NCI-H460 (cell line): ENCODE measurements at places on chromosomes 3 and 15.

GRCh38 chr3:149860881-149861280 lies 47.9 kb downstream of the RNF13 start:
- DNase-seq = no peak

GRCh38 chr3:77620009-77620408 lies 580.1 kb downstream of the ROBO2 start:
- DNase-seq = no peak

DNA sequence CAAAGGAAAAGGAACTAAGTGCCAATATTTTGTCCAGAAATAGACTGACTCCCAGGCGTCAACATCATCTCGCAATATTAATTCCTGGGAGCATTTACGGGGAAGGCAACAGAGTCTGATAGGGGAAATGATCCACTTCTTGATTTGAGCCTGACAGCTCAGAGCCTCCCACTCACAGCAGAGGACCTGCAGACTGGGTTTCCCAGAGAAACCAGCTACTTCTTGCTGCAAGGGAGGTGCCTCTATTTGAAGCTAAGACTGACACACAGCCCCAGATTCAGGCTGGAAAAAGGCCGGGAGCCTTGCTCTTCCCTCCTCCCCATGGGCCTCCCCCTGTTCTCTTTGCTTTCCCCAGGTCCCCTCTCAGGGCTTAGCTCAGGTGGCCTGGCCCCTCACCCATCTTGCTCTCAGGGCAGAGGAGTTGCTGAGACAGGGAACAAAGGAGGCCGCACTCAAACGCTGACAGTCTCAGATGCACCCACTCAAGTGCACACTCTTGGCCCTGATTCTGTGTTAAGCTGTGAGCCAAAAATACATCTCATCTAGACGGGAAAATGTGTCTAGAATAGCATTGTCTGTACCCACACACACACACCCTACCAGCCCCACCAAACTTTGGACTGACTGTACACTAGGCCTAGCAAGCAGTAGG lies 49.8 kb upstream of the DCLK3 start:
- no peak for DNase-seq

GRCh38 chr3:166013073-166013679 lies 176.0 kb upstream of the BCHE start:
- peak; percentile 20 for DNase-seq

GRCh38 chr3:156551746-156552145 lies 3.2 kb downstream of the SSR3 start:
- no peak for DNase-seq

GRCh38 chr3:33184863-33185262 lies 33.7 kb downstream of the SUSD5 start:
- no peak for DNase-seq

DNA sequence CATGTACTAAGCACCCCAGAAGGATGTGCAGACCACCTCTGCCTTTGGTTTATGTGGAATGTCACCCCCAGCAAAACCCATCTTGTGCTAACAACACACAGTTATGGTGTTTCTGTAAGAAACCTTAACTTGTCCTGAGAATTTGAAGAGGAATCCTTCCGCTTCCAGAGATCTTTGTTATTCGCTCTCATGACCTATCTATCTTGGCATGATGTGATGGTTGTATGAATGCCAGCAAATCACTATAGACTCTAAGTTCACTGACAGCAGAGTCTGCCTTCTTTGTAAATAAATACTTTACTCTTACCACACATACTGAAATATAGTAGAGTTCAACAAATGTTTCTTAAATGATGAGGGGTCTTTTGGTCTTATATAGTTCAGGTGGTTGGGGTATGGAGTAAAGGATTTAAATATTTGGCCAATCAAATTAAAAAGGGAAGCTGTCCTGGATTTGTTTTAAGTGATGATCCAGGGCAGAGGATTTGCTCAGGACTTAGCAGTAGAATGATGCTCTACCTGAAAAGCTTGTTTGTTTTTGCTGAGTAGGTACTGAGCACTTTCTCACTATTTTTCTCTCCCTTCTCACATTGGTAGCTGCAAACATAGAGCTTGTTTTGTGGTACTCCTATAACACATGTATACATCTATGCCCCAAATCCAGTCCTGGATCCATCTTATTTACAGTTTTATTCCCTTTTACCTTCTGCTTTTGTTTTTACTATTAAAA lies 27.9 kb upstream of the RTP1 start:
- DNase-seq = no peak

DNA sequence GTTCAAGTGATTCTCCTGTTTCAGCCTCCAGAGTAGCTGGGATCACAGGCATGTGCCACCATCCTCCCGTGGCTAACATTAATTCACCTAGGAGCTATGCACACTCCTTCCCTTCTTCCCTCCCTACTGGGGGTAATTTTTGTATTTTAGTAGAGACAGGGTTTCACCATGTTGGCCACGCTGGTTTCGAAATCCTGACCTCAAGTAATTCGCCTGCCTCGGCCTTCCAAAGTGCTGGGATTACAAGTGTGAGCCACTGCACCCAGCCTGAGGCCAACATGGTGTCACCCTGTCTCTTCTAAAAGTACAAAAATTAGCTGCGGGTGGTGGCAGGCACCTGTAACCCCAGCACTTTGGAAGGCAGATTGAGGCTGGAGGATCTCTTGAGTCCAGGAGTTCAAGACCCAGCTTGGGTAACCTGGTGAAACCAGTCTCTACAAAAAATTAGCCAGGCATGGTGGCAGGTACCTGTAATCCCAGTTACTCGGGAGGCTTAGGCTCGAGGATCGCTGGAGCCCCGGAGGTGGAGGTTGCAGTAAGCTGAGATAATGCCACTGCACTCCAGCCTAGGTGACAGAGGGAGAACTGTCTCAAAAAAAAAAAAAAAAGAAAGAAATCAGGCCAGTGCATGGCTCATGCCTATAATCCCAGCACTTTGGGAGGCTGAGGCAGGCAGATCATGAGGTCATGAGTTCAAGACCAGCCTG lies 6.1 kb downstream of the RNU5B-1 start:
- no peak for DNase-seq

DNA sequence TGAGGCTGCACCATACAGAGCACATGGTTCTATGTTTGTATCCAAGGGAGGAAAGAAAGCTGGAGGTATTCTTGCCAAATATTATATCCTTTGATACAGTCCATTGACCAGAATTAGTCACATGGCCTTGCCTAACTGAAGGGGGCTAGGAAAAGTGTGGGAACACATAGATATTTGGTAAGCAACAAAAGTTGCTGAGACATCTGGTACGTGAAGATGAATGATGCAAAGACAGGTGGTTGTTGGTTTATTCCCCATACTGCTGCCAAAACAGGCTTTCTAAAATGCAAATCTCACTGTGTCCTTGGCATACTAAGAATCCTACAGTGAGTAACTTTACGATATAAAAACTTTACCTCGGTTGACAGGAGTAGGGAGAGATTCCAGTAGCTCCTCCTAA lies 162.2 kb downstream of the VGLL3 start:
- DNase-seq = no peak

- no peak for DNase-seq
Observed at GRCh38 chr15:40272485-40273056, 10.3 kb downstream of the ANKRD63 start.

DNA sequence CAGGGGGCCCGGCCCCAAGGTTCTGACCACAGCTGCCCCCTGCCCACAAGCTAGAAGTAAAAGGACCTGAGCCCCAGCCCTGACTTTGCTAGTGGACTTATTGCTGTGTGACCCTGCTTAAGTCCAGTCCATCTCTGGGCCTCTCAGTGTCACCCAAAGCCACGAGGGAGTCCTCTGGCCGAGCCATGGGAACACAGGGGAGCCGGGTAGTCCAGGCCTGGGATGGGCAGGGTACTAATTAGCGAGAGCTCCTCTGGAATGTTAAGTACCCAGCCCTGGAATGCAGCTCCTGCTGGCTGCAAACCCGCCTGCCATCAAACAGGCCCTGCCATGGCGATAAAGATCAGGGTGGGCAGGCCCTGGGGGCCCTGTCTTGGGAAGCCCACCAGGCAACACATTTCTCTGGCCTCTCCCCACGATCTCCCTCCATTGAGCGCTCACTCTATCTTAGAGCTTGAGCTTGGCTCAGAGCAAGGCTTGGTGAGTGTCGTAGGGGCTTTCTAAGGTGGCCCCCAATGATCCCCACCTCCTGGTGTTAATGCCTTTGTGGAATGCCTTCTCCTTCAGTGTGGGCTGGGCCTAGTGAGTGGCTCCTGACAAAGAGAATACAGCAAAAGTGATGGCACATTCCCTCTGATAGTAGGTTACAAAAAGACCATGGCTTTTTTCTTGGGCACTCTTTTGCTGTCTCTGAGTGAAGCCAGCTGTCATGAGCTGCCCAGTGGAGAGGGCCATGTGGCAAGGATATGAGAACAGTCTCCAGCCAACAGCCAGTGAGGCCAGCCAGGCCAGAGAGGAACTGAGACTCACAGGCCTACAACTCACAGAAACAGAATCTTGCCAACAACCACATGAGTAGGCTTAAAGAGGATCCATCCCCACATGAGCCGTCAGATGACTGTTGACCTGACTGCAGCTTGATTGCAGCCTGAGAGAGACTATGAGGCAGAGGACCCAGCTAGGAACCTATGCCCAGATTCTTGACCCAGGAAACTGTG lies 133.1 kb downstream of the SMAD6 start:
- DNase-seq = no peak

GRCh38 chr3:124883766-124884473 lies 3.2 kb downstream of the ITGB5 start:
- no peak for DNase-seq

DNA sequence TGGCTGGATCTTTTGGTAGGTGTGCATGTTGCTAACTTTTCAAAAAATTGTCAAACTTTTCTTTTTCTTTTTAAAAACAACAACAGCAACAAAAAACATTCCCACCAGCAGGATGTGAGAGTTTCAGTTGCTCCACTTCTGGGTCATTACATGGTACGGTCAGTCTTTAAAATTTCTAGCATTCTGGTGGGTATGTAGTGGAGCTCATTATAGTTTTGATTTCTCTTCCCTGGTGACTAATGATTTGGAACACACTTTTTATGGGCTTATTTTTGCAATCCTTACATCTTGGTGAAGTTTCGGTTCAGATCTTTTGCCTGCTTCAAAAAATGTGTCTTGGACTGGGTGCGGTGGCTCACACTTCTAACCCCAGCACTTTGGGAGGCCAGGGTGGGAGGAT lies 19.3 kb downstream of the ATP1B3 start:
- DNase-seq = no peak
